ENCODE measurements at places on chromosomes 1 and 21.

DNA sequence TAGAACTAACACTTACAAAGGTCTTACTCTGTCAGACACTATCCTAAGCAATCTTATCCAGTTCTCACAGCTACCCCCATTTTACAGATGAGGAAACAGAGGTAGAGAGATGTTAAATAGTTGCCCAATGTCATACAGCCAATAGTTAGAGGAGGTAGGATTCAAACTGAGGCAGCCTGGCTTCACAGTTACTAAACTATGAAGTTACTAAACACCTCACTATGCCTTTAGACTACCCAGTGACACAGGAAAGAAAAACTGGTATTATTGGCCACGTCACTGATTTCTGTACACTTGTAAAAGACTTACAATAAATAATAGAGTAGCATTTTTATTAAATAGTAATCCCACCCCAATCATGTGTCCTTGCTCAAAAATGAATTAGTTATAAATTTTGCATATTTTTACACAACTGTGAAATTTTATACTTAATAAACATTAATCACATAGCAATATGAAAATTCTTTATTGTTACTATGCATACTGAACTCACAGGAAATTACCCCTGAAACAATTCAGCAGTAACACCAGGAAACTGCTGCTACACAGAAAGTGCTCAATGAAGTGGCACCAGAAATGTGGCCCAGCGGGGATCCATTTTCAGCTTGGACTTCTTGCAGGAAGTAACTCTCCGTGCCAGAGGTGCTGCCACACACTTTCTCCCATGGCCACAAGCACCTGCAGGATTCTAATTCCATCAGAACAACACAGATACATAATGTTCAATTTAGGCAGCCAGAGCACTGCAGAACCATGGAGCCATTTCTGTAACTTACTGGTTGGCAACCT, 69.4 kb downstream of the VAV3 start:
- DNase-seq, result no peak

DNA sequence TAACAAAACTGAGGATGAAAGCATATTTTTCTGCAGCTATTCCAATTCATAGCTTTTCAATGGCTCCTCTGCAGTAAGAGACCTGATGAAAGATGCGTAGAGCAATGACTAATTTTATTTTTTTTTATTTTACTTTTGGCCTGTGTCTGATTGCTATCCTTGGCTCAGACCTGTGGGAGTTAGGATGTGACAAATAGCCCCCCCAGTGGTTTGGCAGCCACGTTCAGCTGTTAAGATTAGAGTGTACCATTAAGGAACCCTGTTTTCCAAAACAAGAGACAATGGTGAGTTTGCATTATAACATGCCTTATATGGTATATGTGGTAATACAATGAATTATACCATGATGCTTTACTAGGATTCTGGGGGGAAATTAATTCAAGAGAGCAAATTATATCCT, 264.7 kb downstream of the CACNA1E start:
- DNase-seq, result no peak

DNA sequence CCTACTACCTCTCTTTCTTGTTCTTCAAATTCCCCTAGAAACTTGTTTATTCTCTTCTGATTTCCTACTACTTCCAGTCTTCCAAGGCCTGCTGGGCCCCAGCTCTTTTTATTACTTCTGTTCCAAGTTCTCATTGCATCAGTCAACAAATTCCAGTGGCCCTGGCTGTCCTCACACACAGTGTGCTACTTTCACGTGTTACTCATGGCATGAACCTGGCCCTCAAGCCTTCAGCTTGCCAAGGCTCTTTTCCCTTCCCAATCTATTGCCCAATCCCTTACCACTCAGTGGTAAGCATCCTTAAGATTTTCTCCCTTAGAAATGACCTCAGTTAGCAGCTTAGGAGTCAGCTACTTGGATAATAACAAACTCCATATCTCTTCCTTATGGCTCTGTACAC, 613.5 kb downstream of the LMO4 start:
- DNase-seq, result no peak

DNA sequence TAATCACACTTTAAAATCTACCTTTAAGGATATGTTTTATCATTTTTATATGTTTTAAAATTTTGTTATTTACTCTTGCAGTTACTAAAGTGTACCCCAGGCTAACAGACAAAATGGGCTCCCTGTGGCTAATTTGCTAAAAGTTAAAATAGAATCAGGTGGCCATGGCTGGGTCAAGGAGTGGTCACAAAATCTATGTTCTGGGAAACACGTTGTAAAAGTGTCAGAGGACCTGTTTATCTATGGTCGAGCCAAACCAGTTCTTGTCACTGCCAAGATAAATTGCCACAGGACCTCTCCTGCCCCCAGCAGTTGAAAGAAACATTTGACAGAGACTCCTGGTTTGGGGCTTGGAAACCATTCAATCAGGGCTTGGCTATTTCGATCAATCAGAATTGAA, 21.2 kb upstream of the TTLL7 start:
- DNase-seq, result no peak

GRCh38 chr1:24199291-24199900, 12.3 kb upstream of the IFNLR1 start:
- peak; percentile 47 for DNase-seq

GRCh38 chr1:50820545-50820944, 139.5 kb downstream of the FAF1 start:
- no peak for DNase-seq

DNA sequence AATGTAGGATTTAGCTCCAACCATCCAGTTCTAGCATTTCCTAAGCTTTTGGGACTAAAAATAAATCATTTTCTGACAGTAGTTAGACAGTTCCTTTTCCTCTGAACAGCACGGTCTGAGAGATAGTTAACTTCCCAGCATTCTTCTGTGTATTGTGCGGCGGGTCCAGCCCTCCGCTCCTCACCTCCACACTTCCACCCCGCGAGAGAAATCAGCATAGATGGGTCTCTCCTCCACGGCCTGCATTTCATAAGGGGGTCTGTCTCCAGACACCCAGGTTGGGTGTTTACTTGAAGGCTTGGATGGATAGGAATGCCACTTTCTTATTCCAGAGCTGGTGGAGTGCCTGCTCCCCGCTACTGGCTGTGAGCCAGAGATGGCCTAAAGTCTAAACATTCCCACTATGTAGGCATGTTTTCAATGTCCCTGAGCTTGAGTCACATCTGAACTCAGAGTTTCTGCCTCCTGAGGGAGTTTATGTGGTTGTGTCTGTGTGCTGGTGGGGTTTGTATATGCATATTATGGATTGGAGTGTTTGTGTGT, 38.0 kb upstream of the PPP2R5A start:
- DNase-seq, result no peak

- DNase-seq, result no peak
These were observed 24.7 kb downstream of the SLC6A17 start for GRCh38 chr1:110174961-110175360.

GRCh38 chr1:19360843-19361610, 48.9 kb downstream of the SLC66A1 start:
- no peak for DNase-seq

- no peak for DNase-seq
These were observed 12.1 kb downstream of the CENPF start for GRCh38 chr1:214615109-214615508.

DNA sequence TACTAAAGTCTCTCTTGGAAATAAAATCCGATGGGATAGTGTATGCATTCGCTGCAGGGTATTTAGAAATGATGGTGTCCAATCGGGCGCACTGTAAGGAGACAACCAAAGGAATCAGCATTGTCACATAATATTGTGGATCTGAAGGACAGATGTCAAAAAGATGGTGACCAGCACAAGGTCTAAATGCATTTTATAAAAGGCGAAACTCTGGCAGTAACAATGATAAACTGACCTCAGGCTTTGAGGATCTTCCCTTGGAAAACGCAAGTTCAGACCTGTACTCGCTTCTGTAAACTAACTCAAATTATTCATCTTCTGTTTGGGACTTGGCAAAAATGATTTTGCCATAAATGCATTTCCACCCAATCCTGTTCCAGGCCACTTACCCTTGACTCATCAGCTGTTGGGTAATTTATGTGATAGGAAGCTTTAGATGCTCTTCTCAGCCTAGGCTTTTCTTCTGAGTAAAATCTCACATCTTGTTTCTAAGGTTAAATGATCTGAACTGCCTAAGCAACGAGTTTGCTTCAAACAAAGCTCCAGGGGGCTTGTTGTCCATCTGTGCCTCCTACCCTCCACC, 33.8 kb downstream of the STPG1 start:
- DNase-seq, result no peak

GRCh38 chr1:74652711-74653139, 20.9 kb downstream of the ERICH3 start:
- DNase-seq, result no peak

GRCh38 chr21:28410256-28410655, 582.4 kb downstream of the LTN1 start:
- no peak for DNase-seq

- DNase-seq, result no peak
These were observed 96.1 kb downstream of the TNFSF18 start for GRCh38 chr1:172954476-172955150.

- DNase-seq, result no peak
These were observed 97.9 kb downstream of the DISP1 start for GRCh38 chr1:222912730-222913129.

GRCh38 chr1:3345792-3346191, 108.7 kb upstream of the ARHGEF16 start:
- no peak for DNase-seq

DNA sequence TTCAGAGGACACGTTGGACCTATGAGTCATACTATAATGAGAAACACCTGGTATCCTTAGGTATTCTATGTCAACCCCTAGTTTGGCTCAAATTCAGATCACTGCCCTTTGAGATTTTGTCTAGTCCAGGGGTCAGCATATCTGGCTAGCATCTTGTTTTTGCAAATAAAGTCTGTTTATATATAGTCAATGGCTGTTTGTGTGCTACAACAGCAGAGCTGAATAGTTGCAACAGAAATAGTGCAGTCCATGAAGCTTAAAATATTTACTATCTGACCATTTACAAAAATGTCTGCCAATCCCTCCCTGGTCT, 48.5 kb upstream of the EDEM3 start:
- DNase-seq, result no peak

DNA sequence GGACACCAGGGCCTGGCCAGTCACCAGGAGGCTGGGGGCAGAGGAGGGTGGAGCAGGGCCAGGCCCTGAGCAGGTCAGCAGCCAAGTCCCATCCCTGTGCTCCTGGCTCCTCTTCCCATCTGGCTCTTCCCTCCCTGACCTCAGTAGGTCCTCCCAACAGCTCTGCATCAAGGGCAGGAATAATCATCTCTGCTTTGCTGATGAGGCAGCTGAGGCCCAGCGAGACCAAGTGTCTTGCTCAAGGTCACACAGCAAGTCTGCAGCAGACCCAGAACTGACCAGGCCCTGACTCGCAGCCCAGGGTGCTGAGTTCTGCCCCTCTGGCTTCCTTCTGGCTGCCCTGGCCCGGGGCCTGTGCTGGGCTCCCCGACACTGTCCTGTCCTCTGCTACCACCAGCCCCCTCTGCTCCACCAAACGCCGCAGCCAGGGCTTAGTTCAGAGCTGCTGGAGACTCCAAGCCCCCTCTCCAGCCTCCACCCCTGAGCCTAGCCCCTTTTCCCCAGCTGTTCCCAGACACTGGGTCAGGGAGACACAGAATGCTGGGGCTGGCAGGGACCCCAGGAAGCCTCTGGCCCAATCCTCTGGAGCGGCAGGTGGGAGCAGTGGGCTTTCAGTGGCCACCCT, 224.9 kb downstream of the PTPRU start:
- DNase-seq, result no peak

GRCh38 chr1:38197312-38198061, 150.9 kb upstream of the POU3F1 start:
- DNase-seq, result no peak

DNA sequence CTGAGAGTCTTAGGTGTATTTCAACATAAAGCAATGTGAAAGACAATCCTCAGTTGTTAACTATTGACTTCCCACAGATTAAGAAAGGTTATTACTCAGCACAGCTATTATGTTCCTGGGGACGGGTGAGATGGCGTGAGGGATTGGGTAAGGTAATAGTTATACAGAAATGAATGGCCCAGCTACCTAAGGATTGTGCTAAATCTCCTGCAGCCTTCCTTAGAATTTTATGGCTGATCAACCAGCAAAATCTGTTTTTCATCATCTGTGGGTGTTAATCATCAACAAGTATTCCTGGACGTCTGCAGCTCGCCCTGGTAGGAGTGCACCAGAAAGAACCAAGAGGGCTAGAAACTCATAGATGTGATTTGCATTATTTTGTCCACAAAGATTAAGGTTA, 146.0 kb upstream of the IVNS1ABP start:
- no peak for DNase-seq

- DNase-seq, result no peak
These were observed 60.6 kb upstream of the CD1D start for GRCh38 chr1:158119976-158120653.

DNA sequence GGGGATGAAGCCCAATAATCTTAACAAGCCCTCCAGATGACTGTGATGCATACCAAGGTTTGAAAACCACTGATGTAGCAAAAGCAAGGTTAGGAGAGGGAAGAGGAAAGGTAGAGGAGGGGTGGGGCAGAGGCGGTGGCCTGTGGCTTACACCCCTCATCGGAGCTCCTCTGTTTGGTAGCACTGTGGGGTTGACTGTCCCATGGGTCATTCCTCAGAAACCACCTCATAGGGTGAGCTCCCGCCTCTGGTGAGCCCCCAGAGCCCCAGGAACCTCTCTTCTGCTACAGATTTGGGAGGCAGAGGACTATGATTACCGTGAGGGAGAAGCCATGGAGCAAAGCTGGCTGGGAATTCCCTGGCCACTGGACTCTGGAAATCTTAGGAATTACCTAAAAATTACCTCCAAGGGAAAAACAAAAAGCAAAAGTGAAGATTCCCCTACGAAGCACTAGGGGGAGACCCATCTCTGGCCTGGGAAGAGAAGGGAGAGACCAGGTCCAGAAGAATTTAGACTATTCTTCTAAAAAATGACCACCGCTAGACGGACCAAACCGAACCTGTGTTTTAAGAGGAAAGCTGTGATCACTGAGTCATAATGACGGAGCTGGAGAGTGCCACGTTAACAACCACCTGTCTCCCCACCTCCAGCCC, 1.5 kb upstream of the RASSF5 start:
- no peak for DNase-seq

- no peak for DNase-seq
These were observed 3.5 kb downstream of the TRIM67 start for GRCh38 chr1:231165371-231165770.

Measured in stimulated activated CD8-positive, alpha-beta memory T cell treated with anti-CD3 and anti-CD28 coated beads, Interleukin-15, amount 100 ng/mL, for 48 hours (primary cell).